CD4-positive, alpha-beta memory T cell (primary cell): ENCODE measurements at places on chromosomes 7 and 10. TPM values are rescaled to one million over a fixed set of nuclear protein-coding genes. Genes with fewer than 3 reads are reported as not detected.

DNA sequence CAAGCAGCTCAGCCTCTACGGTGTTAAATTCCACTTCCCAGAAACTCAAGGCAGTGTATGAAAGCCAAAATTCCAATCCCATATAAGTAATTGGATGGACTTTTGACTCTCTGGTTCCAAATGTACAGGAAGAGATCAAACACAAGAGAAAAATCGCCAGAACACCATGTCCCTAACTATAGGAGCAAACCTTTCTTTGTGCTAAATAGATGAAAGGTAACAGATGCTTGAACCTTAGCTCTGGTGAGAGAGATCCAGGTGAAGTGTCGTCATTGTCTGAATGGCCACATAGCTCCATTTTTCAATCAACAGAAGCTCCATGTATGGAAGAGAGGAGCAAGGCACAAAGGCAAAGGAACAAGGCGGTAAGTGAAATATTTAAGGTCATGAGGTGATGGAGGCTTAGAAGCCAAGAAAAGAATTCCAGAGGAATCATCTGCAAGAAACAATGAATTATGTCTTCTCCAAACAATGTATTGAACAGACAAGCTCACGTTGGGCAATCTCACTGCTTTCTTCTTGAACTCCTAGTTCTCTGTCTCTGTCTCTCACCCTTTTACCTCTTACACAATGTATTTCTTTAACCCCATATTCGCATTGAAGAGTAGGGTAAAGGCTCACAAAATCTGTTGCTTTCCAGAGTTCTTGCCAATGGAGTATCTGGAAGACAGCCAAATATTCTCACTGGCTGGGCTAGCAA lies 585.1 kb downstream of the GATA3 start:
- DNase-seq = no peak

HUS1 gene
- total RNA-seq = 74.1 TPM

SCART1 gene
- 10.5 TPM for total RNA-seq

DNA sequence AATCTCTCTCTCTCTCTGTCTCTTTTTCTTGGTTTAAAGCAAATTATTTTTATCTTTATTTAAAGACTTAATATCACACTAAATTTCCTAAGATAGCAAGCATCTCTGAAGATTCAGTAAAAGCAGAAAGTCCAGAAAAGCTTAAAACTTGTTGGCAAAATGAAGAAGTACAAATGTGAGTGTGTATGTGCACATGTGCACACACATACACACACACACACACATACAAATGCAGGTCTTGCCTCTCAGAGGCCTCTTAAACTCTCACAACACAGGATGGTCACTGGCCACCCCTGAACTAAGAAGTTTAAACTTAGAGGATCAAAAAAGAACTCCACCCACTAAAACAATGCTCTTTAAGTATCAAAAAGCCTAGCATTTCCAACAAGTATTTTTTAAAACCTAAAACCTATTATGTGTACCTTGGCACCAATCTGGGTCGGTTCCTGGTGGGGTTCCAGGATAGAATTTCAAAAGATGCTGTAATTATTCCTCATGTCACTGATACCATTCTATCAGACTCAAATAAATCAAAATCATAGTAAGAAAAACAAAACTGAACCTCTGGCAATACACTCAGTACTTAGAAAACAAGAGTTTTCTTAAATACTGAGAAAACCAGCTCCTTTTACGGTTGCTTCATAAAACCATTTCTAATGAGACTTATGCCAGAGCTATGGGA lies 55.0 kb downstream of the SORBS1 start:
- DNase-seq = no peak

PLXNA4 gene
- total RNA-seq = 0.06 TPM

GRCh38 chr10:100208276-100208675 lies 21.1 kb downstream of the CHUK start:
- DNase-seq = no peak

- peak; percentile 68 for DNase-seq
Measured at GRCh38 chr10:3935141-3935540, 150.1 kb upstream of the KLF6 start.

DNA sequence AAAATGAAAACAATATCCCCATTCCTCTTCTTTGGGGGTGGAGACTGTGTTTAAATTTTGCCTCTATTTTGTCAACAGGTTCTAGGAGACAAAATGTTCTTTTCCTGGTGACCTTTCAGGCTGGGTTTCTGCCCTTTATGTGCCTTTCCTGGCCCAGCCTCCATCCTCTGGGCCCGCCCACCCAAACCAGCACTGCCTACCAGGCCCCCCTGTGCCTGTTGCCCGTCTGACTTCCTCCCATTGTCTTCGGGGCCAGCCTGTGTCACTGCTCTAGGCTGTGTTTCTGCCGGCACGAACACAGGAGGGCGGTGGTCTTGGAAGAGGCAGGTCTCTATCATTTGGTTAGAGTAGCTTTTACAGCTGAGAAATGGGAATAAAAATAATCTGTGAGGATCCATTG lies 13.9 kb downstream of the TSPAN14 start:
- DNase-seq = peak; percentile 72

GRCh38 chr7:157658851-157659412 lies 322.1 kb downstream of the DNAJB6 start:
- DNase-seq = no peak

DNA sequence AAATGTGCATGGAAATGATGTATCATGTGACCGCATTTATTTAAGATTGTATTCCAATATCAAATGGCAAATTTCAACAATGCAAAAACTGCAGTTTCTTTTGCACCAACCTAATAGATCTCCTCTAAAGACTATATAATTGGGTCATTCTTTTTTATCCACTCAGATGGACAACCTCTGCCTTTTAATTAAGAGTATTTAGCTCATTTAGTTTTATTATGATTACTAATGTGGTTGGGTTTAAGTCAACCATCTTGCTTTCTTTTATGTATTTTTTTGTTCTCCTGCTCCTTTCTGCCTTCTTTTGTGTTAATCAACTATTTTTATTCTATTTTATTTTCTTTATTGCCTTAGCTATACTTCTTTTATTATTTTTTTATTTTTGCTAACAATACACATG lies 468.5 kb upstream of the MKI67 start:
- DNase-seq = no peak
